ENCODE measurements at places on chromosomes 12 and 14.

DNA sequence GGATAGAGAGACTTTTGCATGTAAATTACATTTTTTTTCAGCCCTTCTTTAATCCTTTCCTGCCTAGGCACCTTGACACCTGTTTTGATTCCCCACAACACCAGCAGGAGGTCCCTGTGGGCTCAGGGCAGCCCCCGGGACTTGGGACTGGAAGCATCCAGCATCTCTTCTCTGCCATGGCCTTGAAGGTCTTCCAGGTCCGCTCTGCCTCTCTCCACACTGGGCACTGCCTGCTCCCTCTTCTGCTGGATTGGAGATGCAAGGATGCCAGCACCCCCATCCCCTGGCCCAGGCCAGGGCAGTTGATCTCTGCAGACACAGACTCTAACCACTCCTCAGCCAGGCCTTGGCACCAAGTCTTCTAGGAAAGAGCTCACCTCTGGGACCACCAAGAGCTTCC is 134.5 kb upstream of the C14orf180 start:
- no peak for DNase-seq

DNA sequence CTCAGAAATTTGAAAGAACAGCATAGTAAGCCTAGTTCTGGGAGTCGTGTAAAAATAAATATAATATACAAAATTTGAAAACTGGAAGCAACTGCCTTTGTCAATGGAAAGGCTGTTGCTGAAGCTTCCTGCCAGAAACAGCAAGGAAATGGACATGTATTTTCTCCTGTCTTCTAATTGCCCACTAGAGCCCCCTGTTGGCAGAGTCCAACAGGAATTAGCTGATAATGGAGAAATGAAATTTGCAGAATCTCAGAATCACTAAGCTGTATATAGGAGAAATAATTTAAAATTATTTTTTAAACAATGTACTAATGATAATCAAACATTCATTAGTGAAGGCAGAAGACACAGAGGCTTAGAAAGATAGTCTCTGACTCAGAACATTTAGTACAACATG is 414.8 kb downstream of the SLC6A15 start:
- no peak for DNase-seq

- no peak for DNase-seq
Measured at GRCh38 chr14:20818861-20819260, 16.2 kb upstream of the RNASE1 start.

GRCh38 chr12:121120323-121120722 is 12.4 kb upstream of the P2RX7 start:
- peak; percentile 54 for DNase-seq

DNA sequence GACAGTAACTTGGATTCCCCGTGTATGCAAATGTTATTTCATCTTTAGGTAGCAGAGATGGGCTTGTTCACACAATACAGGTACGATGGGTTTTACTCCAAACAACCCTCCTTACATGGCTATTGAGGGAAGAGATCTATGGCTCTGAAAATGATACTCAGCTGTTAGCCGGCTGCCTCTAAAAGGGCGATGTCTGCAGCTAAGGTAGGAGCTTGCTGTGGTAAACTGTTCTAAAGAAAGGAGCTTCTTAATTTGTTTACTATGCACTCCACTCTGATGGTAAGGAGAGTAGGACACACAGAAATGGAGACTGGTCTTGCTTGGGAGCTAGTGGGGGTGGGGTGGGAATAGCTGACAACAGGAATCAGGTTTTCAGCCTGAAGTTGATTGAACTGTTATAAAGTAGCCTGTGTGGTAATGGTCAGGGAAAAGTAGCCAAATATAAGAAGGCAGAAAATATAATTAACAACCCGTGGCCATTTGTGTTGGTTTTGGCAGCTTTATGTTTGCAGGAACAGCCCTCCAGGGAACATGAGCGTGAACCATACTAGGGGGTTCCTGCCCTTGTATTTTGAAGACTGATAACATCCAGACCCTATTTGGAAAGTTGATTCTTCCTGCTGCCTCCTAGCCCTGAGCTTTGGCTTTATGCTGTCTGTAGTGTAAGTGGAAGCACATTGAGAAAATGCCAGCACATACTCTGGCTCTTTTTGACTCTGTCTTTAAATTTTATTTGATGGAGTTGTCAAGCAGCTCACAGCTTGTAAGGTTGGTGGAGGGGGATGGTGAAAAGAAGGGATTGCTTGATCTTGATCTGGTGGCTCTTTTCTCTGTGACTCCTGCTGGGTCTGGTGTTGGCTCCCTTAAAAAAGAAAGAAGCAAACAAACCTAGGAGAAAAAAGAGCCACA is 929.8 kb downstream of the DIO2 start:
- no peak for DNase-seq
